ENCODE measurements at places on chromosomes 2 and 18.

DNA sequence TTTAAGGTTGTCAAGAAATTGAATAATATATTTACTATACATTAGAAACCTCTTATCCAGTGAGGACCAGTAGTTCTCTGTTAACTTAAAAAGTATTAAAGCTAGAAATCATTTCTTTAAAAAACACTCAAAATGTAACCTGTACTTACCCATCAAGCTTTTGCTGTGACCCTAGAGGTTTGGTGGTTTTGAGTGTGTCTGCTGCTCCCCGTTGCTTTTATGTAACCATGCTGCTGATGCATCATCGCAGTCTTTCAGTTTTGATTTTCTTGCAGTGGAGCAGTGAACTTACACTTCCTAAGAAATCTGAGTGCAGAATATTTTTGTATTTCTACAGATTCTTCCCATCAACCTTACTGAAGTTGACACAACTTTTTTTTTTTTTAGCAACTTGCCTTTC is 34.2 kb downstream of the MRPS9 start:
- DNase-seq, result no peak

DNA sequence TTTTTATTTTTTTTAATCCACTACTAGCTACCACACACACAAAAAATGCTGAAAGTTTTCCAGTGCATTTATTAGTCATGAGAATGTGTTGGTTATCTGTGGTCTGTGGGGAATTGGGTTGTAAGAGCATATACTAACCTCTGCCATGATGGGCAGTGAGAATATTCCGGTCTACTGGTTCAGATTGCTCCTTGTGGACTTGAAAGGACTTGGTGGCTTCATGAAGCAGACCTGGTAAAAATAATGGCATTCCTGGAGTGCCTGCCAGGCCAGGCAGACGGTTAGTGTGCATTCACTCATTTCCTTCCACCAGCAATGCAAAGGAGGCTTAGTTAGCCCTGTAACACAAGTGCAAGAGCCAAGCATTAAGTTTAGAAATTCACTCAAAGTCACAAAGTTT is 150.8 kb downstream of the THSD7B start:
- DNase-seq, result no peak

GRCh38 chr2:174833737-174834136 is 69.5 kb upstream of the CHRNA1 start:
- no peak for DNase-seq

DNA sequence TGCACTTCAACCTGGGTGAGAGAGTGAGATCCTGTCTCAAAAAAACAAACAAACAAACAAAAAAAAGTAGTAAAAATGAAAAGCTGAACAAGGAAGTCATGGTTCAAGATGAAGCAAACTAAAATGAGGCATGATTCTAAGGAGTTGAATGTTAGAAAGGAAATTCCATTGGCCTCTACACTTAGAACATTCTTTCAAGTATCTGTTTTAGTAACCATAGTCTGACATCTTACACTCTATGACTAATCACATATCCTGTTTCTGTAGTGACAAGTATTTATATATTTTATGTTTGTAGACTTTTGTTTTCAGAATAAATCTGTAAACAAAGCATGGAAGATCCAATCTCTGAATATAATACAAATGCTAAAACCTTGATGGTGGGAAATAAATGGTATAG is 164.1 kb downstream of the KIAA1328 start:
- no peak for DNase-seq

- DNase-seq, result peak; percentile 35
Measured at GRCh38 chr2:65396348-65397026, 35.9 kb downstream of the SPRED2 start.

GRCh38 chr2:12948961-12949353 is 232.2 kb downstream of the TRIB2 start:
- DNase-seq, result no peak

- no peak for DNase-seq
Measured at GRCh38 chr2:60158262-60158661, 395.2 kb downstream of the BCL11A start.

DNA sequence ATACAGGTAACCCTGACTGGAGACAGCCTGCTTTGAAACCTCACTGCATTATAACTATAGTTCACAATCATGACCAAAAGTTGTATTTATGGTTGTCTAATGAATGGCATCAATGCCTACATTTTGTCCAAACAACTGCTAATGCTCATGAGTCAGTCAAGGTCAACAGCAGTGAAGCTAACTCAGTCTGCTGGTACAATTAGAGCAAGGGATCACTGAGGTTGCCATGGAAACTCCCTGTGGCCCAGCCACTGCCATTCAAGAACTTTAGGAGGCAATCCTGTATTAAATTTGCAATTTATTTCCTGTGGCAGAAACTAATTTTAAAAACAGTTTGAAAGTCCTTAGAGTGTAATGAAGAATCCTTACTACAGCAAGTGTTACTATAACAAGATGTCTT is 185.1 kb upstream of the SMAD7 start:
- no peak for DNase-seq

- DNase-seq, result no peak
Measured at GRCh38 chr18:46859855-46860254, 57.5 kb downstream of the PIAS2 start.

DNA sequence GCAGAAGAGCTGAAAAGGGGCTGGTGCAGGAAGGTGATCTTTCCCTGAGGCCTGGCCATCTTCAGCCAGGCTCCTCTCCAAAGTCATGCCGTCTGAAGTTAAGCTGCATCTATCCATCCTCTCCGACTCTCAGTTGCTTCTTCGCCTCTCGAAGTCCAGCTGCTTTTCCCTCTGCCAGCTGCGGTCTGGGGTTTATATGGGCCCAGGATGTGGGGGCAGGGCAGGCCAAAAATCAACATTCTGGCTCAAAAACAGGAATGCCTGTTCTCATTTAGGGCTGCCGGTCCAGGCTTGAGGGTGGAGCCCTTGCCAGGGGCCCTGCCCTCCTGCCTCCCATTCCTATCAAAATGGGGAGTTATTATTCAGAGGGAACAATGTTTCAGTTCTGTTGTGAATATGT is 31.2 kb downstream of the CREG2 start:
- no peak for DNase-seq

DNA sequence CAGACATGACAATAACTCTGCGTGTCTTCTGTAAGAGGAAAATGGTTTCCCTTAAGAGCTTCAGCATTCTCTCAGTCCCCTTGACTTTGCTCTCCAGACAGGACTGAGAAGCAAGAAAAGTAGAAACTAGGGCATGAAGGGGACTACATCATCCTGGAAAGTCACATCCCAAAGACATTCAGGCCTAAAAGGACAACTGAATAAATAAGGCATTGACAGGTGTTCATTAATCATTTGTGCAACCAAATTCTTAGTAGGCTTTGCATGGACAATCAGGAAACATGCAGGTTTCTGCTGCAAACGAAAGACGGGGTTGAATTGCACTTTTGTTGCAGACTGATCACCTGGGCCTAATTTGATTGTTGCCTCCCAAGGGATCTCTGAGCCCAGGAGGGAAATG is 1.2 kb upstream of the SGPP2 start:
- DNase-seq, result no peak

DNA sequence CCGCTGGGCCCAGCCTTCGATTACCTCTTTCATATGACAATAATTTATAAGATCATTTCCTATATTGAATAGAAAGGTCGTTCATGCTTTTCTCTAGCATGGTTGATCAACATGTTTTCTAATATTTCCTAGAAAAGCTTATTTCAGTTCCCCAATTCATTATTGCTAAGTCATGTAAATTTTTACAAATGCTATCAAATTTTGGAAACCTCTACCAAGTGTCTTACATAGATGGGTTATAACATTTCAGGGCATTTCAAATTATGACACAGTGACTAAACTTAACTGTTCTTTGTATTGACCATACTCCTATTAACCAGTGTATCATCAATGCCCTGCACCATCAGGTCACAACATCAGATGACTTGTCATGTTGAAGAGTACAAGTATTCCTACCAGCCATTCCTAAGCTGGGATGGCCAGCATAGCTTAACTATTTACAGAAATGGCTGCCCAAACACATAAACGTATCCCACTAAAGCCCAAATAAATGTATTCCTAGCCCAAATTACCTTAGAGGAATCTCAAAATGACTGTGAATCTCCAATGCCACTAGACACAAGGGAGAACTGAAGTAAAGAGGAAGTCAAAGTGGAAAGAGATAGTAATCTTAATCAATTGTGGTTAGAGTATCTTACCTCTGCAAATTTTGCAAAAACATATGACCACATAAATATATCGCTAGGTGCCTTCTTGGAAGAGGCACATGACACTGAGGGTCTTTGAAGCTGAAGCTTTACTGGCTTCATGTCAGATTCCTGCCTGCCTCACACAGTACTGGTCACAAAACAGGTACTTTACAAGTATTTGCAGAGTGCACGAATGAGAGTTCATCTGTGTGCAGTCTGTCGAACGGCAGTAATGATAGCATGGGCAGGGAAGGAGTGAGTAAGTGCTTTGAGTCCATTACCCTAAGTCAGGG is 87.3 kb upstream of the TLK1 start:
- no peak for DNase-seq

- no peak for DNase-seq
Measured at GRCh38 chr2:227834916-227835650, 21.4 kb downstream of the CCL20 start.

All from DMS79 (cell line).